ENCODE measurements at places on chromosomes 4 and X.
A peak's percentile ranks its signal among the peaks of the same experiment; 100 is the strongest.

DNA sequence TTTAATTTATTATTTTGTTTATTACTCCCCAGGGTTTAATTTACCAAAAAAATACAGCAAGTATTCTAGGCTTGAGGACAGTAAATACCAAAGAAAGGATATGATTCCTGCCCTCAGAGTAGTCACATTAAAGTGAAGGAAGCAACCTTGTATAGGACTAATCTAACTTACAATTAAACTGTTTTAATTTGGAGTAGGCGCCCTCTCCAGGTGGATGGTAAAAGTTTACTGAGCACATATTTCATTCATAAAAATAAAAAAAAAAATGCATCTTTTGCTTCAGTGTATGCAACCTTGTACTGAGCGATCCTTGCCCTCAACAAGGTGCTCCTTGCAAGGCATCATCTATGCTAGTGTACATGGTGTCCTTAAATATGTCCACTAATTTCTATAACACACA lies 72.0 kb upstream of the MAGEB16 start:
- DNase-seq: no peak

DNA sequence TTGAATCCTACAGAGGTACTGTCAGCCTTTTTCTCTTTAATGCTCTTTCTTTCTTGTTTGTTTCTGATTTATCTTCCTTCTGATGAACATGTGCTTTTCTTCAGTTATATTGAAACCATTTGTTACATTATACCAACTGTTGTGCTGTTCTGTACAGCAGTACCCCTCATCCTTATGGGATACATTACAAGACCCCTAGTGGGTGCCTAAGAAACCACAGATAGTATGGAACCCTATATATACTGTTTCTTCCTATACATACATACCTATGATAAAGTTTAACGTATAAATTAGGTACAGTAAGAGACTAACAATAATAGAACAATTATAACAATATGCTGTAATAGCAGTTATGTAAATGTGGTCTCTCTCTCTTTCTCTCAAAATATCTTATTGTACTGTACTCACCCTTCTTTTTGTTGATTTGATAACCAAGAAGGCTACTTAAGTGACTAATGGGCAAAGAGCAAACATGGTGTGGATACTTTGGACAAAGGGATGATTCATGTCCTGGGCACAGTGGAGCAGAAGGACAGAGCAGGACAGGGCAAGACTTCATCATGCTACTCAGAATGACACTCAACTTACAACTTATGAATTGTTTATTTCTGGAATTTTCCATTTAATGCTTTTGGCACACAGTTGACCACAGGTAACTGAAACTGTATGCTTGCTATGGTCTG lies 10.7 kb upstream of the YIPF7 start:
- DNase-seq: no peak

GRCh38 chr4:127417885-127418535 lies 214.7 kb upstream of the INTU start:
- DNase-seq: no peak

GRCh38 chrX:38326086-38326485 lies 1.2 kb downstream of the RPGR start:
- no peak for DNase-seq

DNA sequence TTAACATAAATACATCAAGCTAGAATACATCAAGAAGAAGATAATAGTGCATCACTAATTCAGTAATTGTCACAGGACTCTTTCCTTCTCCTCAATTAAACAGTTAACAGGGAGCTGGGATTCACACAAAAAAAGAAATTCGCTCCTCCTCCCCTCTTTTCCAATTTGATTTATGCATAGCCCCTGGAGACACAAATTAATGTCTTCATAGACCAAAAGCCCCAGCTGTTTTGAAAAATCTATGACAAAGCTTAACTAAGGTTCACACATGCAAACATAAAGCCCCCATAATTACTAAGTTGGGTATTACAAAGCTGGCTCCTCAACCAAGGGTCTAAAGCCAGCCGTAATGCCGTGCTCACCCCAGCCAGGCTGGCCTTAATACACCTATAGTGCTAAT lies 61.2 kb downstream of the ENOX2 start:
- DNase-seq: no peak

GRCh38 chrX:71214604-71215337 lies 8.3 kb upstream of the GJB1 start:
- DNase-seq: no peak

DNA sequence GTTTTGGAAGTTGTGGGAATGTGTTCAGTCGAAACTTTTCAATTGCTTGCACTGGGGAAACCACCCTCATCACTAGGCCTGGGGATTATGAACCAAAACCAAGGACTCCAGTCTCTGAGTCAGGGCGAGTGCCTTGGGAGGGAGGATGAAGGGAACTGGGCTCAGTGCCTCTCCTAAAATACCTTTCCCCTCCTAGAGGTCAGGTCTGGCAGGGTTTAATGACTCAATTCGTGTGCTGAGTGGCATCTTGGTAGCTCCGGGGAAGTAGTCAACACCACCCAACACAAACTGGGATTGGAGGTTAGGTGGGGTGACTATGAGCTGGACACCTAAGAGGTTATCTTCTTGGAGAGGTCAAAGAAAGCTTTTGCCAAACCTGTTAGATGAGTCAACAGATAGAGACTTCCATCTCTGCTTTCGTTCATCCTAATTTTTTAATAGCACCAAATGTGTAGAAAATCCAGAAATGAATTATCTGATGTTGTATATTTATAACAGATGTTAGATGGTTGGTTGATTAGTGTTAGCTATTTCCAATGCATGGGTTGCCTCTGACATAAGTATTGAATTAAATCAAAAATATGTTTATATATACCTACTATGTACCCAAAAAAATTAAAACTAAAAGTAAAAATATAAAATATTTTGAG lies 202.8 kb downstream of the SHROOM3 start:
- DNase-seq: peak; percentile 42

DNA sequence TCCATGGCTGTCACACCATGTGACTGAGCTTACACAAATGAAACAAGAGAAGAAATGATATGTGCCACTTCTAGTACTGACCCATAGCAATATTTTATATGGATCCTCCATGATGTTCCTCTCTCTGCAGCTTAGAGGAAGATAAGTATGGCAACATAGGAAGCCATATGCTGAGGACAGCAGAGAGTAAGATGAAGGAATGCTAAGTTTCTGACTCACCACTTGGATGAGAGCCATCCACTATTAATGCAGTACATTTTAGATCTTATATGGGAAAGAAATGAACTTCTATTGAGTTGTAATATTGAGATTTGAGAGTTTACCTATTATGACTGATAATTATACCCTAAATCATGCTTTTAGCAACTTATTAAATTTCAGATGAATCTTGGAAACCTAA lies 386.9 kb upstream of the MAOA start:
- DNase-seq: no peak

- DNase-seq: peak; percentile 55
Observed at GRCh38 chr4:156756118-156756517, 215.5 kb downstream of the PDGFC start.

DNA sequence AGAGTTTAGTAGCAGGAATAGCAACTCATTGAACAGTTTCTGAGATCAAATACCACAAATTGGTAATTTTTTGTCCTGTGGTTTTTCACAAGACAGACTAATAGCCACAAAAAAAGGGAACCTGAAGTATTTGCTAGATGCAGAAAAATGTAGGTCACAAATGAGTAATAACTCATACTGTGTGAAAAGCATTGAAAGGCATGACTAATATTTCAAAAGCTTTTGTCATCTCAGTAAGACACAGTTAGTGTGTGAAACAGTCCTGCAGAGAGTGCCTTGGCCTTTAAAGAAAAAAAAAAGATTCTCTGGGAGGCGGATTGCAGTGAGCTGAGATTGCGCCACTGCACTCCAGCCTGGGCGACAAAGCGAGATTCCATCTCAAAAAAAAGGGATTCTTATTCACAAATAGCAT lies 31.4 kb upstream of the SLC25A31 start:
- DNase-seq: peak; percentile 54

- no peak for DNase-seq
Observed at GRCh38 chr4:85556283-85556682, 81.3 kb downstream of the ARHGAP24 start.

DNA sequence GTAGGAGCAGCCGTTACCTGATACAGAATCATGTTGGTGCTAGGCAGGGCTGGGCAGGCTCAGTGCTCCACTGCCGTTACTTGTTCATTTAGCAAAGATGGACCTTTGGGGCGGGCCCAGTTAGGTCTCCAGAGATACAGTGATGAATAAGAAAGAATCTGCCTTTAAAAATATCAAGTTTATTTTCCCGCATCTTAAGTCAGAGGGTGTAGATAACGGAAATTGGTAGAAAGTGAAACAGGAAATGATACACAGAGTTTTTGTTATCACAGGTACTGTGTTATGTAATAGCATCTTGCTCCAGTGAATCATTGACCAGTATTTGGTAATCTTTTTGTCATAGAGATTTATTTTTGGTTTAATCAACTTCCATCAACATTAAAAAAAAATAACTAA lies 5.5 kb downstream of the TMEM131L start:
- DNase-seq: no peak

DNA sequence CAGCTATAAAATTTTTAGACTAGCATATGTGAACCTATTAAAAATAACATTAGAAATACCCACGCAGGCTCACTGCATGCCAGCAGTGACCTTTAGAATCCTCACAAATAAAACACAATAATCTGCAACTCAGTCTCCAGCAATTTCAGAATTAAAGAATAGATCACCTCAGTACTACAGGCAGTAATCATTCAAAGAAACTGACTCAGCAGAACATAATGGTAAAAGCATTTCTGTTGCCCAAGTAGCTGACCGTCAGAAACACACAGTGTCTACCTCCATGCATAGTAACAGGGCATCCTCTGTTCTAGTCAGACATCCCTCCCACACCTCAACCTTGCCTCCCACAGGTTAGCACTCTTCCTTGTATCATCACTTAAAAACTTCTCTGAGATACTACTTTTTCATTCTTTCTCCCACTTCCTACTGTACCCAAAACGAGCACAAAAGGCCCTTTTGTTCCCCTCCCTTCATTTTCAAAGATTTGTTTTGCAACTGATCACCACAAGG lies 65.7 kb upstream of the BEND2 start:
- no peak for DNase-seq

All from AG10803 (cell line).